H4 (cell line): ENCODE measurements at places on chromosomes 11 and 22.

- no peak for DNase-seq
Measured at GRCh38 chr22:45640291-45640940, 31.2 kb upstream of the ATXN10 start.

DNA sequence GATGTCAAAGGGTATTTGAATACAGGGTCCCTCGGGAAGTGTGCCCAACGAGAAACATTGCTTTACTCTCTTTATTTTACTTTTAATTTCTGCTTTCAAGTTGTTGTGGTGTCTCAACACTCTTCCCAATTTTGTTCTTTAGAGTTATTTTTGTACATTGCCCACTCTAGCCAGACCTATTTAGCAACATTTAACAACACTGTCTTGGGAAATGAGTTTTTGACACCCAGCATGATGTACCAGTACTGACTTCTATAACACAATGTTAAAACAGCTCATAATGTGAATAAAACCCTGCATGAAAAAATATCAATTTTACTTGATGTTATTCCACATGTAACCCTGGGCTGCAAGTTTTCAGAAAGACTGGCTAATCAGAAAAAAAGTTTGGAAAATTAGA is 350.2 kb upstream of the PITPNB start:
- no peak for DNase-seq

GRCh38 chr22:35212009-35212408 is 45.3 kb upstream of the HMGXB4 start:
- DNase-seq = peak; percentile 35

DNA sequence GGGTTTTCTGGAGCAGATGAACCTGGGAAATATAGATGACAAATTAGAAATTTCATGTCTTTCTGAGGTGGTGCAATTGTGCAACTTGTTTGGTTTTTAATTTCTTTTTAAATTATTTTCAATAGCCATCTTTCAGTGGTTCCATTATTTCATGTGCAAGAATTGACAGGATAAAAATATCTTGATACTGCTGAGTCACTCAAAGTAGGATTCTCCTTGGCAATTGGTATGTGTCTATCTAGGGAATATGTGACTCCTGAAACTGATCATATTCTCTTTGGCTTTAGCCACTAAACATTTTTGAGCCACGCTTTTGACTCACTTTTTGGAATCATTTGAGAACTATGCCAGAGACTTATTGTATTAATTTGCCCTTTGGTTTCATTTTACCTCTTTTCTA is 331.5 kb downstream of the KCNA4 start:
- DNase-seq = no peak

DNA sequence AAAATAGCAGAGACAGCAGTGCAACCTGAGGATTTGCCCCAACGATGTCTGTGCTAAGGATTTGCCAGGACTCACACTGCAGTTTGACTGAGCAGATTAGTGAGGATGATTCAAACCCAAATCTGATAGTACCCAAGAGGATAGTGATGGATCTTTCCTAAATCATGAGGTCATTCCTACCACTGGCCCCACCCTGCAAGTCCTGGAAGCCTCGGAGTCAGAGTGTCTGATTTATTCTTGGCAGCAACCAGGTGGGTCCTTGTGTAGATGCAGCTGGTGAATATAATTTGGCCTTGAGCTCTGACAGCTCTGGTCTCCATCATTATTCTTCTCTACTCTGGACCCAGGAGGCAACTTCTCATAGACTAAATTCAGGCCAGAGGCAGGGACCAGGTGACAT is 179.3 kb upstream of the RAG2 start:
- no peak for DNase-seq

- no peak for DNase-seq
Measured at GRCh38 chr11:64060263-64060860, 24.6 kb downstream of the FLRT1 start.

- no peak for DNase-seq
Measured at GRCh38 chr22:37985751-37986281, 1.5 kb upstream of the SOX10 start.

DNA sequence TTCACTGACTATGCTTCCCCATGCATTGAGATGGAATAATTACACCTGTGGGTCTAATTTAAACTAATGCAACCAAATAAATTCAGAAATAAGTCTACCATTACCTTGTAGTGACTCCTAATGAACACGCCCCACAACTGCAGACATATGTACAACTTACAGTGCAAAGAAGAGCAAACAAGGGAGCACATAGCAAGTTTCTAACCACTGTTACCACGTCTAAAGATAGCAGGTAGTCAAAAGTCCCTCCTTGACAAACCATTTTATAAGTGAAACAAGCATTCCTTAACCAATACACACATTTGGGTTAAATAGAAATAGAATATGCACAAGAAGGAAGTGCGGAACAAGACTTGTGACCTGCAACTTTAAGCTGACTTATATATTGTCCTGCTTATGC is 20.6 kb downstream of the PHF21A start:
- no peak for DNase-seq

DNA sequence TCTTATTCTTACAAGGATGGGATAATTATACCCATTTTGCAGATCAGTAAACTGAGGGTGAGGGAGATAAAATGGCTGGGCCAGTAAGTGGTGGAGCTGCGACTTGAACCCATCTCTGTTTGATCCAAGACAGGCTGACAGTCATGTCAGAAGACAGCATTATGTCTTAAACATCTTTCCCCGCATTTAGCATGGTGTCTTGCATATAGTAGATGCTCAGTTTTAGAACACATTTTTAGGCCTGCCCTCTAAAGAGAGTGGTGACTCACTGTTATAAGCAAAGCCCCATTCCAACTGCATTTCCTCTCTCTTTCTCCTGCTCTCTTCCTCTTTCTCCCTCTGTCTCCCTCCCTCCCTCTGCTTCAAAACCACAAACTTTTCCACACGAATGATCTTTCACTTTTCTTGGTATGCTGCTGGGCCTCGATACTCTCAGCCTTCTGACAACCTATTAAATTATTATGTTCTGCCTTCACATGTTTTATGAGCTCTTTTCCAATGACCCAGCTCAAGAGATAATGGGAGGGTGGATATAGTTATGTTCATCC is 25.2 kb downstream of the CWC15 start:
- peak; percentile 44 for DNase-seq

DNA sequence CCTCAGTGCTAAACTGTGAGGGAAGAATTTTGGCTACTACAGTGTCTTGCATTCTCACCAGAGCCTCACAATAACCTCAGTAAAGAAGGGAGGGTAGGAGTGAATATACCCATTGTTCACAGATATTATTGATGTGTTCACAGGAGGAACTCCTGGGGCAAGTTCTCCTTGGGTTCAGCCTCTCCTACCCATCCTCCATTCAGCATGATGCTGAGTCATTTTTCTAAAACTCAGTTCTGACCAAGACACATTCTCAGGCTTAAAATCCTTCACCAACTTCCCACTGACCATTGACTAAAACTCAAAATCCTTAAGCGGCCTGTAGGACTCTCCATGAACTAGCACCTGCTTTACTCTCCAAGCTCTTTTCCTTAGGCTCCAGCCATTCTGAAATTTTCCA is 48.7 kb downstream of the SYTL2 start:
- no peak for DNase-seq

- no peak for DNase-seq
Measured at GRCh38 chr11:86117001-86117711, 48.3 kb upstream of the PICALM start.

DNA sequence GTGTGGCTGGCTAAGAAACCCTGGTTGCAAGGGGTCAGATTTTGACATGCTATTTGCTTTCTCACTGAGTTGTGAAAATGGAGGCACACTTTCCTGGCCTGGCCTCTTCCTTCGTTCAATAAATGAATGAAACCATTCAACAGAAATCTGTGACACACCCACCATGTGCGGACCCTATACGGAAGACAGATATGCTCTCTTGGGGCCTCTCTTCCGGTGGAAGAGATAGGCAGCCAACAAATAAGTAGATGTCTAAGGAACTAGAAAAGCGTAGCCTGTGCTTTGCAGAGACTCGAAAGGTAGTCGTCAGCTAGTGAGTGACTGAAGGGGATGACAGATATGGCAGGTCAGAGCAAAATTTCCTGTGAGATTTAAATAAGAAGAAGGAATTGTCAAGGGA is 5.3 kb downstream of the KCNQ1OT1 start:
- no peak for DNase-seq

GRCh38 chr11:2265854-2266585 is 4.4 kb downstream of the ASCL2 start:
- DNase-seq = no peak

- no peak for DNase-seq
Measured at GRCh38 chr22:48919851-48920589, 907.7 kb downstream of the BRD1 start.

- DNase-seq = no peak
Measured at GRCh38 chr22:37148742-37149665, 712 bp downstream of the IL2RB start.

GRCh38 chr22:30774566-30774965 is 79.9 kb downstream of the OSBP2 start:
- no peak for DNase-seq

- no peak for DNase-seq
Measured at GRCh38 chr22:45583504-45583903, 80.8 kb downstream of the FBLN1 start.

GRCh38 chr11:84522331-84522730 is 1104.8 kb downstream of the DLG2 start:
- DNase-seq = no peak

DNA sequence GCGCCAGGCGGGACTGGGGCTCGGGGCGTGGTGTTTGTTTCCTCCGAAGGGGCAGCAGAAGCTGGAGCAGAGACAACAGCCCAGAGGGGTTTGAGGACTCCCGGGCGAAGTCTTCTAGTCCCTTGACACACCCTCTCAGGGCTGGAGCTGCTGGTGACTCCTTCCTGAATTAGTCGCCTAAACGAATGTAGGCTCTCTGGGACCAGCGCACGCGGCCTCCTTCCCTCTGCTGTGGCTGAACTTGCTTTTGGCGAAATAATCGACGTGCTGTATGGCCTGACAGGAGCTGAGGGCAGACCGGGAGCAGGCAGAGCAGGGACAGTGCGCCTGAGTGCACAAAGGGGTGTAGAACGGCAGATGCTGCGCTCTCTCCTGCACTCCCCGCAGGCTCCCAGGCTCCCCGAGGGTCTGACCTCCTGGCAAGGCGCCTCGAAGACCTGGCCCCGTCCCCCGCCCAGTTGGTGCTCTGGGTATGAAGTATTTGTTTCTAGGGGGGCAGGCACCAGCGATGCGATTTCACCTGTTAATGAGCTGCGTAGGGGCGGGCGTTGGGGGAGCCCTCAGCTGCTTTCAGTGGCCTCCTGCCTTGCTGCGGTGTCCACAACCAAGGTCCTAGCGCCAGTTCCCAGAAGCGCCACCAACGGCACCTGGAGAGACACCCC is 5.3 kb downstream of the SLC17A6 start:
- no peak for DNase-seq

- peak; percentile 28 for DNase-seq
Measured at GRCh38 chr11:46557684-46558151, 36.1 kb downstream of the AMBRA1 start.

- DNase-seq = no peak
Measured at GRCh38 chr22:39646398-39647063, 76.0 kb downstream of the CACNA1I start.

DNA sequence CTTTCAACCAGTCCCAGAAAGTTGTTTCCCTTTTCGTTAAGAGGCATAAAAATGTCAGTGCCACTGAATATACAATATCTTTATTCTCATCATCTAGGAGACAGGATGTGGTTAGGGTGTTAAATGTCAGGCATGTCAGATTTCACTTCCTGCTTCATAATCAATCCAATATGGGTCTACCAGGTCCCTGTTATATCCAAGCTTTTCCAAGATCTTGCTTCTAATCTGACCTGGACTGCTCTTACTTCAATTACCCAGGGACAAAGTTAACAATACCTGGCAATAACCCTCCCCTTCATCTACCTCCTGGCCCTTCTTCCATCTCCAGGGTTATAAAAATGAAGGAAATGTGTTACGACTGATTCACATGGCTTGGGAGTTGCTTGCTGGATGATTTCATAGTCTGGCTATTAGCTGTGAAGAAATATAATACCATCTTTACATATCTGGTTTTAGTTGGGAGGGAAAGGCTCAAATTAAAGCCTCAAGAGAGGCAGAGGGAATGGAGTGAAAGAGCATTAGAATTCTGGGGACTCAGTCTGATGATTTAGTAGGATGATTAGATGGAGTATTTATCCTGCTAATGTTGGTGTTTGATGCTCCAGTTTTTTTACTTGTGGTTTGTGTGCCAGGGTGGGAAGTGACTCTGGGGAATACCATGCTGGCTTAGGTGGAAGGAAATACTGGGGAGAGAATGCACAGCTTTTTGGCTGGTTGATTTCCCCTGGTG is 534.3 kb downstream of the ETS1 start:
- peak; percentile 67 for DNase-seq
